Fibroblast of the aortic adventitia (primary cell): ENCODE measurements at places on chromosomes 12 and 14.
A peak's percentile ranks its signal among the peaks of the same experiment; 100 is the strongest.

GRCh38 chr12:14936224-14936861, 2.0 kb downstream of the ERP27 start:
- DNase-seq, result no peak

DNA sequence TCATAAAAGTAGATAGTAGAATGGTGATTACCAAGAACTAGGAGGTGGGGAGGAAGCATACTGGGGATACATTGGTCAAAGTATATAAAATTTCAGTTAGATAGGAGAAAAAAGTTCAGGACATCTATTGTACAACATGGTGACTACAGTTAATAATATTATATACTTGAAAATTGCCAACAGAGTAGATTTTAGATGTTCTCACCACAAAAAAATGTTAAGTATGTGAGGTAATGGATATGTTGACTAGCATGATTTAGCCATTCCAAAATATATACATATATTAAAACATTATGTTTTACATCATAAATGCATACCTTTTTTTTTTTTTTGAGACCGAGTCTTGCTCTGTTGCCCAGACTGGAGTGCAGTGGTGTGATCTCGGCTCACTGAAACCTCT, 31.0 kb downstream of the TMEM116 start:
- DNase-seq, result peak; percentile 8

DNA sequence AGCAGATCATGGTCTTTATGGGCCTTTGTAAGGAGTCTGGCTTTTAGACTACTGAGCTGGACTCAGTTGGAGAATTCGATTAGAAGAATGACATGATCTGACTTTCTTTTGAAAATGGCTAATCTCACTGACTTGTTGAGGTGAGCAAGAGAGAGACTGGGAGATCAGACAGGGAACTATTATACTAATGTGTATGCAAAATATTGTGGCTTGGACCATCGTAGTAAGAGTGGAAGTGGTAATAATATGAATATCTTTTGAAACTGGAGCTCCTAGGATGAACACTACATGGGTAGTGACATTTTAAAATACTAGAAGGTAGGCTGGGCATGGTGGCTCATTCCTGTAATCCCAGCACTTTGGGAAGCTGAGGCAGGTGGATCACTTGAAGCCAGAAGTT, 56.2 kb upstream of the CCT2 start:
- no peak for DNase-seq

- DNase-seq, result no peak
Measured at GRCh38 chr14:101034986-101035385, 131.5 kb upstream of the RTL1 start.

DNA sequence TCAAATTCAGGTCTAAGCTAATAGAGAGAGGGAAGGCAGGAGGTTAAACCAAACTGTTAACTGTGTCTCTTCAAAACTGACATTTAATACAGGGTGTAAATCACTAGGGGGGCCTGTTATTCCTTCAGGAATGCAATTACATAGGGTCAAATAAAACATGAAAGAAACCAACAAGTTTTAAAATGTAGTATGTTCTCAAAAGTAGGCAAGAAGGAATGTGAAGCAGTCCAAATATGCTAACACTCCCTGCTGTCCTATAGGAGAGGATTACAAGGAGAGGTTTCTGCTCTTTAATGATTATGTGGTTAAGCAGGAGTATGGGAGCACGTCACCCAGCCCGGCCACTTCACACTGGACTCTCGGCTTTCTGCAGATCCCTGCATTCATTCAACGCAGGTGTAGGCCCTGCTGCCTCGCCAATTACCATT, 42.5 kb upstream of the BMP4 start:
- peak; percentile 73 for DNase-seq

- DNase-seq, result peak; percentile 91
Measured at GRCh38 chr12:26723379-26724308, 109.3 kb downstream of the ITPR2 start.

GRCh38 chr12:46770501-46771183, 55.2 kb downstream of the SLC38A4 start:
- DNase-seq, result peak; percentile 64

- DNase-seq, result no peak
Measured at GRCh38 chr12:32084753-32085152, 21.9 kb upstream of the BICD1 start.

GRCh38 chr12:50742776-50743175, 21.1 kb upstream of the ATF1 start:
- DNase-seq, result no peak

DNA sequence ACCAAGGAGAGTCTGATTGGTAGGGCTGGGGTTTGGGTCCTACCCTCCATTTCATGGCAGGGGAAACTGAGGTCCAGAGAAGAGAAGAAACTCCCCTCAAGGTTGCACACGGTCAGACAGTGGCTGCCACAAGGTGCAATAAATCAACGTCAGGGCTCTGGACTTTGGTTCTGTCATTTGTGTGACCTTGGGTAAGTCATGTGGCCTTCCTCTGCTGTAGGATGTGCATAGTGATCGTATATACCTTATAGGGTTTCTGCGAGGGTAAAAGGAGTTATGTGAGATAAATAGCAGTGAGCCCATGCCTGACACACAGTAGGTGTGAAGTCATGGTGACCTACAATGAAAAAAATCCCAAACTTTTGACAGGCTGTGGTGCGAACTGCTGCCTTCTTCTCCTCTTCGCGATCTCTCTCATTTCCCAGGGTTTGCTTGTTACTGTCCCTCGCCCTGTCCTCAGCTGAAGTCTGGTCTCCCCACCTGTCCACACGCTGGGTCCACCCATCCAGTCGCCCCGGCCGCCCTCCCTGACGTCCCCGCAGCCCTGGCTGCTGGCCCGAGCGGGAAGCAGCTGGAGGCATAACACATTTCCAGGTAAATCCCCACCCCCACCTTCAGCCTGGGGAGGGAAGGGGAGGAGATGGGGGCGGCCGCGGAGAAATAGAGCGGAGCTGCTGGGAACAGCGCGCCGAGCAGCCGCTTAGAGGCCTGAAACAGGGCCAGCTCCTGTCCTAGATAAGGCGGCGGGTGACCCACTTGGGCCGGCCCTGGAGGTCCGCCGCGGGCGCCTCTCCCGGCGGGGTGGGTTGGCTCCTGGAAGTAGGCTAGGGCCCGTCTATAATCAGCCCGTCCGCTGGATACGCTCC, 1.8 kb upstream of the FAM222A start:
- no peak for DNase-seq

DNA sequence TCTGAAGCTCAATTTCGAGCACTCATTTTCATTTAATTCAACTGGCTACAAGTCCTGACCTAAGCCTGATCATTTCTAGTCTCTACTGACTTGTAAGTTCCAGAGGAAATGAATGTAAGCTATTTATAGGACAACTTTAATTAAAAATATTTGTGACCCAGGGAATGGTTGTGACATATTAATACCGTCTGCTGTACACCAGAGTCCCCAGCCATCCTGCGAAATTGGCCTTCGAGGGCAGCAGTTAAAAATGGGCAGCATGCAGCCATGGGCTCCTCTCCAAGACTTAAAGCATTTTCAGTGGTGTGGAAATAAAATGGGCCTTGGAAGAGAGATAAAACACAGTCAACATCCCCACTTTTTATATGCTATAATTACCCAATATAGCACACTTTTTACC, 30.7 kb upstream of the OVCH1 start:
- DNase-seq, result no peak

DNA sequence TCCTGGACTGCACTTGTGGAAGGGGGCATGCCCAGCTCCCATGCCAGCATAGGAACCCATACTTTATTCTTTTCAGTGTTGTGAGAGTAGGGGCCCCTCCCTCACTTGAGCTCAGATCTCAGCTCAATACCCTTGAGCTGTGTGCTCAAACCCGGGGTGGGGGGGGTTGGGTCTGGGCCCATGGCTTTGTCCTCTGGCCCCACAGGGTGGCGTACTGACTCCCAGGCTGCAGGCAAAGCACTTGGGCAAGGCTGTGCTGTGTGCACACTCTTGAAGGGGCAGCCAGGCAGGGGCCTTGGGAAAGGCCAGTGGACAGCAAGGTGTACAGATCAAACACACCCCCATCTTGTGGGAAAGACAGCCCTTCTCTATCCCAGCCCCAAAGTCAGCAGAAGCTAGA, 81.8 kb downstream of the WIF1 start:
- no peak for DNase-seq

DNA sequence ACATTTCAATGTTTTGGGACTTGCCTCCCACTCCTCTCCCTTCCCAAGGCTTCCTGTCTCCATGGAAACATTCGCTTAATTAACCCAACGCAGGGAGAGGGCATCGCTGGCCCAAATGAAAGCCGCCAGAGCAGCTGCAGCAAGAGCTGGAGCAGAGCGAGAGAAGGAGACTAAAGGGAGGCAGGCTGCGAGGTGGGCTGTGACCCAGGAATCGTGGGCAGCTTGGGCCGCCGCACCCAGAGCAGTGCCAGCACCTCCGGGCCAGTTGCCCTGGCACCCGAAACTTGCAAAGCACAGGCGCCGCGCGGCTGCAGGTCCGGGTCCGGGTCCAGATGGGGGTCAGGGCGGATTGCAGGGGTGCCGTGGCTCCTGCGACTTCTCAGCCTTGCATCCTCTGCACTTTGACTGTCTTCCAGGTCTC, 43.5 kb upstream of the PTPRQ start:
- no peak for DNase-seq

- DNase-seq, result peak; percentile 6
Measured at GRCh38 chr12:482061-482460, 22.3 kb downstream of the B4GALNT3 start.

DNA sequence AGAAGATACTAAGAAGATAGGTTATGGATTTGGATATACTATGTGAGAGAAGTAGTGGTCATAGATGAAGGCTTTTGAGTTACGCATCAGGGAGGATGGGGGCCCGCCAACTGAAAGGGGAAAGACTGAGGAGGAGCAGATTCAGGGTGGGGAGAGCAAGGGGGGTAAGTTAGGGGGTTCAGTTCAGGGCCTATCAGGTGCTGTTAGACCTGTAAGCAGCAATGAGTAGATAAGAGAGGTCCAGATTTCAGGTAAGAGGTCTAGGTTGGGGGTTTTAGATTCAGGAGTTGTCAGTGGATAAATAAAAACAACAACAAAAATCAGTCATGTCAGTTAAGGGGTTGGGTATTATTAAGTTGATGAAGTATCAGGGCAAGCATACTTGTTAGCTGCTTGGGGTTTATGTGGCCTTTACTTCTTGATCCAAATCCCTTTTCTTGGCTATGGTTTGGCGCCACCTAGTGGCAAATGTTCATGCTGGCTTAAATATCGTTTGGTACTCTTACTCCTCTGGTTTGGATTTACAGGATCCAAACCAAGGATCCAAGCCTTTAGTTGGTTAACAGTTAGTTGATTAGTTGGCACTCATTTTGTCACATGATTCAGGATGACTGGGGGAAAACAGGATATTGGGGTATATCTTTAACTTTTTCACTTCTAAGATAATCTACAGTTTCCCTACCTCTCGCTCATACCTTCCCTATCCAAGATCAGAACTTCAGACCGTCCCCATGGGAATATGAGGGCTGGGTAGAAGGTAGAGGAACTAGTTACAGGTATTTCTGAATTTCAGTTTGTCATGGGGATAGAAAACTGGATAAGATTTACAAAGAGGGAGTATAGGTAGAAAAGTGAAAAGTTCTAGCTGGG, 65.1 kb downstream of the PCNX1 start:
- peak; percentile 94 for DNase-seq

DNA sequence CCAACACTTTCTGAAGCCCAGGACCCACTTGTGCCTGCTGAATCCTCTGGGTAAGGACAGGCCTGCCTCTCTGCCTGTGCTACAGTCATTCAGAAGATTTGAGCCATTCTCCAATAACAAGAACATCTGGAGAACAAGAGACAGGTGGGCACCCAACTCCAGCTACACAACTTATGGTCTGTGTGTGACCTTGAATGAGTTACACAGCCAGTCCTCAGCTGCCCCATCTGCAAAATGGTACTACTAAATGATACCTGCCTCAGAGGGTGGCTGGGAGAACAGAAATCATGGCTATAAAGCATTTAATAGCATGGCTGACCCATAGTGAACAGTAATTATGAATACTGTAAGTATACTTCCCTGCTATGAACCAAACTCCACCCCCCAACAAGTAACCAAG, 4.2 kb downstream of the CKAP4 start:
- no peak for DNase-seq

- DNase-seq, result no peak
Measured at GRCh38 chr12:123390498-123391426, 6.8 kb downstream of the KMT5A start.

DNA sequence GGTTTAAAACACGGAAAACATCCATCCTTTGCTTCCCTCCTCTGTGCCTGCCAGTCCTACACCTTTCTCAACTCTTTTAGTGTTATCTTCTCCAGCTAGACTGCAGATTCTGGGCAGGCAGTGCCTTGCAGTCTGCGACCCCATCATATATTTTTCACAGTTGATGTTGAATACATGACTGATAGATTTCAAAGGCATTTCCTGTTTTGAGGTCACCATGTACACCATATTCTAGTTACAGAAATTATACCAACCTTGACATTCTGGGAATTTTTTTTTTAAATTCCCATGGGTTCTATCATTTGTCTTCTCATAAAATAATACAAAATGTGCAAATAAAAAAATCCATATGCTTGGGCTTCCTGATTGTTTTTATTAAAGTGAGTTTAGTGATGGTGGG, 16.6 kb downstream of the SOCS2 start:
- DNase-seq, result no peak

DNA sequence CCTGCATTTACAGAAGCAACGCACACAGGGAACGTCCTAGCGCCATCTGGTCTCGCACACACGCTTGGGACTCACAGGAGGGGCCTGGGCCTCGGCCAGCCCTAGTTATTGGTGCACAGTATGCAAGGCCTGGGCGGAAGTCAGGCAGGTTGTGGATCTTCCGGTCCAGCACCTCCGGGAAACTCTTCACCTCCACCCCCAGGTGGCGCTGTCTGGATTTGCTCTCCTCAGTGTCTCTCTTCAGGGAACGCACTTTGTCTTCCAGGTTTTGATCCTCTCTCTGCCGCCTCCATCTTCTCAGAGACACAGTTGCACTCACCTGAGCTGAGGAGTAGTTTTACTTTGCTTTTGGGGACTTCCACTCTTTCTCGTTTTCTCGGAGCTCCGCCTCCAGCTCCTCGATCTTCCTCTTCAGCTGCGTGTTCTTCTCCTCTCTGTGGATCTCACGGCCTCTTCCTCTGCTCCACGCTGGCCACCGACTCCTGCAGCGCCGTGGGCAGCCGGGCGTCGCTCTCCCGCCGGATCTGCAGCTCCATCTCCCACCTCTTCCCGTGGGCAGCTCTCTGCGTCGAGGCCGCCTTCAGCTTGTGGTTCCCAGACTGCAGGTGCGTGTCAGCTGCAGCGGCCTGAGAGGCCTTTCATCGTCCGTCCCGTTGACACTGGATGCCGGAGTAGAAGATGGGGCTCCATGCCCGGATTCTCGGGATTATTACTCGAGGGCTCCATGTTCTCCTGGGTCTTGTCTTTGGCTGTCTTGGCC, 933.8 kb downstream of the TMEM121 start:
- DNase-seq, result no peak

GRCh38 chr12:131509701-131510100, 201.2 kb upstream of the SFSWAP start:
- DNase-seq, result no peak

DNA sequence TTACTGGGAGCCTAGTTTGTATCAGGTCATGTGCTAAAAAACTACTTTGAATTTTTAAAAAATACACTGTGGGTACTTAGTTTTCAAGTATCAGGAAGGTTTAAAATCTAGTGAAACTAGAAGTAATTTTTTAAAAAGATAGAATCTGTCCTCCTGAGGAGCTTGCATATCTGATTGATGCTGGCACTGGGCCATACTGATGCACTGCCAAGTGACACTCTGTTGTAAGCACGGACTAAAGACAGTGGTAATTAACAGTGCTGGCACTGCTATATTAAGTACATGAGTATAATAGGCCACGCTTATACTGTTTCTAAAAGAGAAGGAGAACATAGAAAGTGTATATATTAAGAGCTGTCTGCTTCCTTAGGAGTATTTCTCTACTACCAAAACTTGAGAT, 10.0 kb upstream of the TBC1D30 start:
- DNase-seq, result no peak

GRCh38 chr12:53601296-53601847, 24.8 kb downstream of the ATF7 start:
- DNase-seq, result no peak
